Peyer's patch (tissue), 4 donors: ENCODE measurements at places on chromosomes 11 and 22. TPM values are rescaled to one million over a fixed set of nuclear protein-coding genes. Genes with fewer than 3 reads are reported as not detected.

- DNase-seq: no peak
These were observed 8.4 kb downstream of the SLCO2B1 start for GRCh38 chr11:75159151-75159953.

Gene MN1
- total RNA-seq: 0.53 TPM

DNA sequence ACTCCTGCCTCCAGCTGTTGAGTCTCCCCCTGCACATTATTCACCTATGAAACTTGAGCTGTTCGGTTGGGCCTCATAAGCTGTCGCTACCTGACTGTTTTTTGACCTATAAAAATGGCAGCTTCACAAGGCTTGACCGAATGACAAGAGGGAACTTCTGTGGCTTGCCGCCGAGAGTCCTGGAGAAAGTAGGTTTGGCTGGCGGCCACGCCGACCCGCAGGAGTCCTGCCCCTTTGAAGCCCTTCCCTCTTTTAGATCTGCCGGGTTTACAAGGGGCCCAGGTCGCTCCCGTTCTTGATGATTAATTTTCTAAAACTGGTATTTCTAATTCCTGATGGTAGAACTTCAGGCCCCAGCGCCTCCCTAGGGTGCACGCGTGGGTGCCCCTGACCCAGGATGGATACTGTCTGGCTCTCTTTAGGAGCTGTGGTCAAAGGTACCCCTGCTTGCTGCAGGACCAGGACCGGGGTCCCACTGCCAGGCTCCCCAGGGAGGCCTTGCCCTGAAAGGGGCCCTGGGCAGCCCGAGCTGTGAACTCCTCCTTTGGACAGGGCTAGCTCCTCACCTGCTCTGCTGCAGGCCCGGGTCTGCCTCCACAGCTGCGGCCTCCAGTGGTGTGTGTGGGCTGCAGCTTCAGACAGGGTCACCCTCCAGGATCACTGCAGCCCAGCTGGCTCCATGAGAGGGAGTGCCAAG, 171.8 kb downstream of the CTTN start:
- no peak for DNase-seq

- DNase-seq: no peak
These were observed 226.3 kb downstream of the CTTN start for GRCh38 chr11:70624598-70624993.

DNA sequence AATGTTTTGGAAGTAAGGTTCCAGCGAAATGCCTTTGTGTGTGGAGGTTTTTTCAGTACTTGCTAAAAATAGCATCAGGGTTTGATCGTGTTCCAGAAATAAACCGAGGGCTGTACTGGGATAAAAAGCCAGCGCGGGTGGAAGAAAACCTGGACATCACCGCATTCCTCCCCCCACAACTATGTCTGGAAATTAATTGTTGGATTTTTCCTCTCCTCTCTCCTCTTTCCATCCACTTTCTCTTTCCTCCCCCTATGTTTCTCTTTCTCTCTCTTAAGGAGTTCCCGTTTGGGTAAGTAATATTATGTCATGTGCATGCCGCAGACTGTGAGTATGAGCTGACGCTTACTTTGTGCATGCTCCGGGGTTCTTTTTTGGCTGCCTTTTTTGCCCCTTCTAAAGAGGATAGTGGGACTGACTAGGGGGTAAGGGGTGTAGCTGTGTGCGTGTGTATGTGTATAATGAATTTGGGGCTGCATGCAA, 104.2 kb upstream of the HSD17B12 start:
- DNase-seq: no peak

- DNase-seq: no peak
These were observed 20.0 kb downstream of the SELENOO start for GRCh38 chr22:50220603-50221409.

DNA sequence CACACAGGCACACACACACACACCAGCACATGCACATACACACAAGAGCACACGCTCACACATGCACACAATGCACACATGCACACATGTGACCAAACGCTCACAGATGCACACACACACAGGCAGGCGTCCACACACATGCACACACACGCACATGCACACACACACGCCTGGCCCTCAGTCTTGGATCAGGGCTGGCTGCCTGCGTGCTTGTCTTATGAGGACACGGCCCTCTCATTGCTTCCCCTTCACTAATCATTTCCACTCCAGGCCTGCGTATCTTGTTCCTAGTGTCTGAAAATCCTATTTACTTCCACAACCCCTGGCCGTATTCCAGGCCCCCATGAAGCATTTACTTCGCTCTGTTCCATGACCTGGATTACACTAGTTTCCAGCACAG, 740.5 kb downstream of the BRD1 start:
- no peak for DNase-seq

Gene UBQLNL
- 0.80 TPM for total RNA-seq

Gene GLYAT
- not detected for total RNA-seq
